Left ventricle myocardium inferior (tissue), 1 donor: ENCODE measurements at places on chromosomes 1 and 21. TPM values are rescaled to one million over a fixed set of nuclear protein-coding genes. Genes with fewer than 3 reads are reported as not detected.

CATSPERE gene
- total RNA-seq, result 0.58 TPM

OR6N1 gene
- not detected for total RNA-seq

ILDR2 gene
- 3.6 TPM for total RNA-seq

TMEM125 gene
- total RNA-seq, result not detected

A3GALT2 gene
- not detected for total RNA-seq

SELL gene
- total RNA-seq, result 1.2 TPM

HCRTR1 gene
- 0.44 TPM for total RNA-seq

SMCP gene
- not detected for total RNA-seq

KRTAP12-2 gene
- total RNA-seq, result not detected

CFHR2 gene
- total RNA-seq, result not detected

NEGR1 gene
- total RNA-seq, result 9.7 TPM

OR2L5 gene
- not detected for total RNA-seq

- no peak for DNase-seq
Measured at GRCh38 chr1:196558411-196558810, 49.8 kb downstream of the KCNT2 start.

DNA sequence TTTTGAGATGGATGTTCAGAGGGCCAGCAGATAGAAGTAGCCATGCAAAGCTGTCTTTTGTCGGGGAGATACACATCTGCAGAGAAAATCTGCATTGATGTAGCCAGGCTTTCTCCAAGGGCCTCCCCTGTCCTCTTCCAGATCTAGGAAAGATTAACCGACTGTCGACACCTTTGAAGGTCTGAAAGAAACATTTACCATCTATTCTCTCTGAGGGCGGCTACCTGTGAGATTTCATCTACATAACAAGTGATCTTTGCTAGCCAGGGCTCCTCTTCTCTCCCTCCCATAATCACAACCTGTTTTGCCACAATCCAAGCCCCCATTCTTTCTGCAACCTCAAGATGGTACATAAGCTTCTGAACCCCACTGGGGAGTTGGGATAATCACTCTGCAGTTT lies 193.6 kb downstream of the RGS7 start:
- DNase-seq, result no peak

GRCh38 chr1:86926883-86927282 lies 12.4 kb downstream of the HS2ST1 start:
- DNase-seq, result no peak

GRCh38 chr1:218345673-218346390 lies 696 bp downstream of the TGFB2 start:
- peak; percentile 67 for DNase-seq

GRCh38 chr1:46806196-46807020 lies 7.6 kb downstream of the CYP4B1 start:
- DNase-seq, result peak; percentile 79

DNA sequence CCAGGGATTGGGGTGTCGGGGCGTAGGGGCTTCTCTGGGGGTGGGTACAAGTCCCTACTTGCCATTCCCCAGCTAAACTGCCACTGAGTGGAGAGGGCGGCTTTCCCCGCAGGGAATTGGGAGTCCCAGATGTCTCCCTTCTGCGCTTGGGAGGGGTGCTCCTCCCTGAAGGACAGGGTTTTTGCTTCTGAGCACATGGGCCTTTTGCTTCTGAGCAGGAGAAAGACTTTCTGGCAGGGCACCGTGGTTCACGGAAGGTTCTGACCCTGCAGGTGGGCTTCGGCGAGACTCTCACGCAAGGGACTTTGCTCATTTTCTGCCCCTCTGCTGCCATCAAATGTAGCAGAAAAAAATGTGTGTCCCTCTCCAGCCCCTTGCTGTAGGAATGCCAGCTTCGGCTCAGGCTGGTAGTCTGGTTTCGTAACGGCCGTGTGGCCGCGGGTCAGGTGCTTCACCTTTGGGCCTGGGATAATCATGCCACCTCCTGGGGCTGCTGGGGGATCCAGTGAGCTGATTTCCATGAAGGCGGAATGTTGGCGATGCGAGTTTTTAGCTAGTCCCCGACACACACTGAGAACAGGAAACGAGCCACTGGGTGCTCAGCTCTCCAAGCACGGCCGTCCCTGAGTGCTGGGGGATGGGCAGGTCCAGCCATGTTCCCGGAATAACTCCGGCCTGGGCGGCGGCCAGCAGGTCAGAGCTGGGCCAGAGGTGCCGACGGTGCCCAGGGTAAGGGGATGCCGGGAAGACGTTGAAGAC lies 364.0 kb downstream of the CAMTA1 start:
- DNase-seq, result peak; percentile 78

GRCh38 chr1:24904731-24905354 lies 25.2 kb downstream of the RUNX3 start:
- no peak for DNase-seq

DNA sequence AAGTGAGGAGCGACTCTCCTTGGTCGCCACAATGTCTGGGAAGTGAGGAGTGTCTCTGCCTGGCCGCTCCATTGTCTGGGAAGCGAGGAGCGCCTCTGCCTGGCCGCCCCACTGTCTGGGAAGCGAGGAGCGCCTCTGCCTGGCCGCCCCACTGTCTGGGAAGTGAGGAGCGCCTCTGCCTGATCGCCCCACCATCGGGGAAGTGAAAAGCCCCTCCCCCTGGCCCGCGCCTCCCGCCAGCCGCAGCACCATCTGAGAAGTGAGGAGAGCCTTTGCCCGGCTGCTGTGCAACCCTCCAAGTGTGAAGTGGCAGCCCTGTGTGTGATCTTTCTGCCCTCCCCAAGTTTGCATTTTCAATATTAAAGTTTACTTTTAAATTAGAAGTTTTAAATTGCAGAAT lies 95.0 kb upstream of the PPP2R5A start:
- no peak for DNase-seq

- peak; percentile 28 for DNase-seq
Measured at GRCh38 chr1:235954306-235955283, 87.9 kb upstream of the LYST start.

- DNase-seq, result peak; percentile 31
Measured at GRCh38 chr1:32249831-32250525, 1.1 kb upstream of the LCK start.

- no peak for DNase-seq
Measured at GRCh38 chr1:71296551-71297134, 215.8 kb upstream of the ZRANB2 start.

DNA sequence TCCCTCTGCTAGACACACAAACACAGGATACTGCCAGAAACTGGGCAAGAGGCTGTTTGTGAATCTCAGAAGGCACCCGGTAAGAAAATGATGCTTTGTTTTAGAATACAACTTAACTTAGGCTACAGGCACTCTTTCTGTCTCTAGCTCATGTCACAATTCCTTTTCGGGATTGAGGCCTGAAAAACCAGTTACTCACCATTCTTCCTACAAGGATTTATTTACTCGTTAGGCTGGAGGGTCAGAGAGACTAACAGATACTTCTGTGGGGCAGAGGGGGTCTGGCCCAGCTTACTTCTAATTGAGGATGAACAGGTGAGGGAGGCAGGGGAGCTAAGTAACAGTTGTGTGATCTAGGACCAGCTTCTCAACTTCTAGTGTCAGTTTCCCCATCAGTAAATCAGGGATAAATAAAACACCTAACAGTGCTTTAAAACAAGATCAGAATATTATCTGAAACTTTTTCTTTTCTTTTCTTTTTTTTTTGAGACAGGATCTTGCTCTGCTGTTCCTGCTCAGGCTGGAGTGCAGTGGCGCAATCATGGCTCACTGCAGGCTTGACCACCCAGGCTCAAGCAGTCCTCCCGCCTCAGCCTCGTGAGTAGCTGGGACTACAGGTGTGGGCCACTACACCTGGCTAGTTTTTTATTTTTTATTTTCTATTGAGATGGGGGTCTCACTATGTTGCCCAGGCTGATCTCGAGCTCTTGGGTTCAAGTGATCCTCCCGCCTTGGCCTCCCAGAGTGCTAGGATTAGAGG lies 31.9 kb downstream of the NFYC start:
- no peak for DNase-seq

GRCh38 chr1:167821969-167822685 lies 91.8 kb downstream of the ADCY10 start:
- DNase-seq, result no peak

DNA sequence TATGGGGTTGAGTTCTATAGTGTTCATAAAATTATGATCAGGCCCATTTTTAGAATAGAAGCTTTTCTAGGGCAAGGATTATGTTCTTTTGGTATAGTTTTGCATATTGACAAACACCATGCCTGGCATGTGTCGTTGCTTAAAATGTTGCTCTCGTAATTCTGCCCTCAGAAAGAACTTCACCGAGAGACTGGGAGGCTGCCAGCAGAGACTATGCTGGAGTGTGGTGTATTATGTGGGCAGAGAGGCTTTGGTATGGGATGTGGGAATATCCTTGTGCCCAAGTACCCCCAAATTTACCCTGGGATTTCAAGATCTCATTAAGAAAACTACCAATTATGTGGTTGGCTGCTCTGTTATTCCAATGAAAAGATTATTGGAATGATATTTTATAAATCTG lies 27.9 kb downstream of the PGM1 start:
- peak; percentile 28 for DNase-seq

DNA sequence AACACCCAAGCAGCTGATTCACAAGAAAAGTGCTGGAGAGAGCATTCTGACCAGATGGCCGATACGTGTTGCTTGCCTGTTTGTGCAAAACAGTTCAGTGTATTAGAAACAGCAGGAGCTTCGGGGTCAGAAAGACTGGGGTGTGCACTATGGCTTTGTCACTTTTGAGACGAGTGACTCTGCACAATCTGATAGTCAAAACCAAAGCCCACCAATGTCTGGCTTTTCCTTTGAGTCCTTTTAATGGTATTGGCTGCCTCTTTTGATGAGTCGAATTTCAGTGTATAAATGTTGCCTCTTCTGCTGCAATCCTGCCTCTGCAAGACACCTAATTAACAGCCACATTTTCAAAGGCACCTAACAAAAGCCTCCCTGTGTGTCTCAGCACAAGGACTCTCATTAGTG lies 444.6 kb downstream of the AJAP1 start:
- DNase-seq, result no peak

- no peak for DNase-seq
Measured at GRCh38 chr1:2206813-2207487, 12.4 kb upstream of the FAAP20 start.

GRCh38 chr1:9659328-9659727 lies 7.8 kb downstream of the PIK3CD start:
- DNase-seq, result no peak

DNA sequence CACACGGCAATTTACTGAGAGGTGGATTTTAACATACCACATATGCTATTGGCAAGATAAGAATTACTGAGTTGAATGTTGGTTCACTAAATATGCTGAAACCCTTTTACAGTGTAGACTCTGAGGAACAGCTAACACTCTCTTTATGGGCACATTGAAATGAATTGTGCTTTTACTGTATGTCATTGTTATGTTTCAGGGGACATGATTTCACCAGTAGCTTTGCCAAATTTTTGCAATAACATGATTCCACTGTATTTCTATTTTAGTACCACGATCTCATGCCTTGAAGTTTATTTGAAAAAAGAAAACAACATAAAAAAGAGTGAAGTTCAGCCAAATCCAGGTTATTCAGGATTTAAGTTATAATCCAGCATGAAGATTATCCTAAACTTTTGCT lies 188.5 kb downstream of the HLX start:
- DNase-seq, result no peak

DNA sequence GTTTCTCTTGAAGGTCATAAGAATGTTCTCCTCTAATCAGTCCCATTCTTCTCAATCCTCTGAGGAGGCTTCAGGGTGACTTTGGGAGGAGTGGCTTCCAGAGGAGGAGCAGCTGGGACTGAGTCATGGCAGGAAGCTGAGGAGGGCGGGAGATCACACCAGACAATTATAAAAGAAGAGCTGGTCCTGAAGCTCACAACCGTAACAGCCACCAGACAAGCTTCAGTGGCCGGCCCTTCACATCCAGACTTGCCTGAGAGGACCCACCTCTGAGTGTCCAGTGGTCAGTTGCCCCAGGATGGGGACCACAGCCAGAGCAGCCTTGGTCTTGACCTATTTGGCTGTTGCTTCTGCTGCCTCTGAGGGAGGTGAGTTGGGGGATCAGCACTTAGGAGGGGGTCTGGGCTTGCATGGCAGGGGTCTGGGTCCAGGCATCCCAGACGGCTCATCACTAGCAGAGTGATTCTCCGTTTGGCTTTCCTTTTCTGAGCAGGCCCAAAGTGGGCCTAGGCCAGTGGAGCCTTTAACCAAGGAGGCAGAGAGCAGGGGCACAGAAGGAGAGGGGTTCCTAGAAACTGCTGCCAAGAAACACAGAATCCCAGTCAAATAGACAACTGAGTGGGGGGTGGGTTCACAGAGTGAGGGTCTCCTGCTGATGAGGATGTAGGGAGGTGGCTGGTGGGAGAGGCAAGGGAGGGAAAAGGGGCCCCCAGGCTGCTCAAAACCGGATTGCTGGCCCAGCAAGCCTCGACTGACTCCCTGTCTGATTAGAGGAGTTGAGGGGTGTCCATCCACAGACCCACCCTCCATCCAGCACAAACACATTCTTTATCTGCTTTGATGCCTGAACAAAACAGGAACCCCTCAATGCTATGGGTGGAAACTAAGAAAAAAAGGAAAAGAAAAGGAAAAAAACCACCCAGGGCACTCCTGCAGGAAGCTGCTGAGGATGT lies at the start of gene ECM1:
ECM1 (plus strand) TSS at position 198 of the 953 bp plus-strand sequence; CDS start at position 299, 101 bp downstream.
- DNase-seq, result peak; percentile 61

DNA sequence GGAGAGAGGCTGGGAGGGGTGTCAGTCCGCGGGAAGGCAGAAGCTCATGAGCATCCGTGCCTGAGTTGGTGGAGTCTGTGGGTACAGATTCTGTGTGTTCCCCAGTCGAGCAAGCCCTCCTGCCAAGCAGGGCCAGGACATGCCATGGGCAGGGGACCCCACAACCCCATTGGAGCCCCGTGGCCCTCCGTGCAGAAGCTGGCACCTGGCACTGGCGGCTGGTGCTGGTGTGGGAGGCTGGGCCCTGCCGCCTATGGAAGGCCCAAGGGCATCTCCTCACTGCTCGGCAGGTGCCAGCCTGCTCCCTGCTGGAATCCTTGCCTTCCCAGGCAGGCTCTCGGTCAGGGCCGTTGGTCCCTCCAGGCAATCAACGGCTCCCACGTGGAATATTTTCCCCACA lies 73.7 kb downstream of the UBE2T start:
- DNase-seq, result no peak

- DNase-seq, result no peak
Measured at GRCh38 chr1:106268070-106268469, 788.4 kb upstream of the PRMT6 start.

DNA sequence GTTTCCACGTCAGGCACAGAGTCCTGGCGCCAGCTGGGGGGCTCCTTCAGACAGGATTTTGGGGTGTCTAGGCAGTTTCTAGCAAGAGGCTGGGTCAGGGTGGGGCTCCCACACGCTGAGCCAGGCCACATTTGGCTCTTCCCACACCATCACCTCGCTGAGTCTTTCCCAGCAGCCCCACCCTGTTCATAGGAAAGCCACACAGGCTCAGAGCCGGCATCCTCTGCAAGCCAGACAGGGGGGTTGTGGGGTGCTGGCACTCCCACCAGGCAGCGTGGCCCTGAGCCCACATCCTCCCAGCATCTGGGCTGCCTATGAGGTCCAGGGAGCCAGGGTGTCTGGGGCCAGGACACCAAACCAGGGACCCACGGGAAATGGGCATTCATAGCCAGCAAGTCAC lies 2.8 kb upstream of the GPR153 start:
- DNase-seq, result no peak

DNA sequence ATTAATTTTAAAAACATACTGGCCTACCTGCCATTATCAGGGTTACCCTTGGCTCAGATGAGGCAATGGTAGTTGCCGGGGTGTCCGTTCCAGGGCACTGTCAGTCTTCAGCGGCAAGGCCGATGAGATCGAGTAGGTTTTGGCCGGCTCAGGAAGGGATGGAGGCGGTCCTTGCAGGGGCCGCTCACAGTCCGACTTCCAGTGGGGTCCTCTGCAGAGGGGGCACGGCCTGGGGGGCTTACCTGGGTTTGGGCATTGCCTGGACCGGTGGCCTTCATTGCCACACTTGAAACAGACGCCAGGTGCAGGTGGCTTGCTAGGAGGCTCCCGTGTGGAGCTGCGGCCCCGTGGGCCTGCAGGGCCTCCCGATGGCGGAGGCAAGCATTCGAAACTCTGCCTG lies 2.5 kb downstream of the ERVH48-1 start:
- no peak for DNase-seq
